SK-MEL-5 (cell line): ENCODE measurements at places on chromosomes 1 and 21. TPM values are rescaled to one million over a fixed set of nuclear protein-coding genes. Genes with fewer than 3 reads are reported as not detected.

DNA sequence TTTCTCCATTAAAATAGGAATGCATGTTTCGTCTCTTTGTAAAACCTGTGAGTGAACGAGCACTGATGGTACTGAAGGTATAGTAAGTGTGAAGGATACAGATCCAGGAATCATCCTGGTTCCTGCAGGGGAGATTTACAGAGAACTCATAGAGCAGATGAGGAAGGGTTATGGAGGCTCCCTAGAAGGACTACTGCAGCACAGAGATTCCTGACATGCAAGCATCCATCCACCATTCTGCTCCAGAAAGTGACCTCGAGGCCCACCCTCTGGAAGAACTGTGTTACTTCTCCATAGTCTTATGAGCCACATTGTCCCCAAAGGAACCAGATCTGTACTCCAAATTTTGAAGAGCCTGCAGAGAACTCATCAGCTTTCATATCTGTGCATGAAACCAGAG is 14.5 kb downstream of the MKNK1 start:
- no peak for DNase-seq

GRCh38 chr1:234670967-234671626 is 61.1 kb upstream of the IRF2BP2 start:
- no peak for DNase-seq

GRCh38 chr1:38746941-38747600 is 112.5 kb downstream of the RRAGC start:
- no peak for DNase-seq

- DNase-seq, result peak; percentile 37
These were observed 12.3 kb downstream of the KCNA2 start for GRCh38 chr1:110593902-110594301.

GRCh38 chr21:35414507-35415139 is 365.5 kb upstream of the RUNX1 start:
- peak; percentile 70 for DNase-seq

- DNase-seq, result no peak
These were observed 249.2 kb downstream of the TOMM20 start for GRCh38 chr1:234879147-234880080.

- no peak for DNase-seq
These were observed 39.3 kb downstream of the NCF2 start for GRCh38 chr1:183550915-183551314.

- DNase-seq, result peak; percentile 59
These were observed 62.6 kb upstream of the CD1D start for GRCh38 chr1:158117854-158118704.

- no peak for DNase-seq
These were observed 2.0 kb downstream of the SRSF4 start for GRCh38 chr1:29179641-29180184.

Gene PBX1
- total RNA-seq, result 1.2 and 1.9 TPM in 2 replicates

Gene SWT1
- 8.6 and 9.7 TPM in 2 replicates for total RNA-seq

Gene UBASH3A
- not detected in 2 replicates for total RNA-seq

- no peak for DNase-seq
These were observed 76.3 kb upstream of the BACE2 start for GRCh38 chr21:41091616-41092015.

Gene C1orf167
- not detected in 2 replicates for total RNA-seq

Gene ST6GALNAC3
- total RNA-seq, result 63.8 and 70.7 TPM in 2 replicates

DNA sequence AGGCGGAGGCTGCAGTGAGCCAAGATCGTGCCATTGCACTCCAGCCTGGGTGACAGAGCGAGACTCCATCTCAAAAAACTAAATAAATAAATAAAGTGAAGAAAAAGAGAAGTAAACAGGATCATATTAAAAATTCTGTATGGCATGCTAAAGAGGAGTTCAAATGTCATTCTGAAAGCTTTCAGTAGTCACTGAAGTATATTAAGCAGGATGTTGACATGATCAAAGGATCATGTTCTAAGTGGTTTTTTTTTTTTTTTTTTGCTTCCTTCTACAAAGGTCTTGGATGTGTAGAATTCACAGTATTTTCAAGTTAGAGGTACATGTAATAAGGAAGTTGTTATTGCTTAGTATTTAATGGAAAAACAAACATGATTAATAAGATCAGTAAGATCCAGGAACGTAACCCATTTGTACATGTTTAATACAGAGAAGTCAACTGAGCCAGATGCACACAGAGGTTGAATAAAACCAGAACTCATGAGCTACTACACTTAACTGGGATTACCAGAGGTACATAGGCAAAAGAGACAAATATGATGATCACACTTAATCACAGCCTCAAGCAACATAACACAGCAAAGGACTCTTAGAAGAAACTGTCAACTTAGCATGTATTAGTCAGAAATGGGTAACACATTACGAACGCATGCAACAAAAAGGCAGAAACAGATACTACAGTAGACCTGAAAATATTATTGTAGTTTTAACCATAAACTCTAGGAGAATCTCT is 12.2 kb downstream of the CDC42BPA start:
- DNase-seq, result no peak

GRCh38 chr1:164446020-164446419 is 113.0 kb upstream of the PBX1 start:
- DNase-seq, result no peak

Gene CELA2A
- not detected in 2 replicates for total RNA-seq

- peak; percentile 88 for DNase-seq
These were observed 2.6 kb upstream of the TOR3A start for GRCh38 chr1:179079113-179079761.

DNA sequence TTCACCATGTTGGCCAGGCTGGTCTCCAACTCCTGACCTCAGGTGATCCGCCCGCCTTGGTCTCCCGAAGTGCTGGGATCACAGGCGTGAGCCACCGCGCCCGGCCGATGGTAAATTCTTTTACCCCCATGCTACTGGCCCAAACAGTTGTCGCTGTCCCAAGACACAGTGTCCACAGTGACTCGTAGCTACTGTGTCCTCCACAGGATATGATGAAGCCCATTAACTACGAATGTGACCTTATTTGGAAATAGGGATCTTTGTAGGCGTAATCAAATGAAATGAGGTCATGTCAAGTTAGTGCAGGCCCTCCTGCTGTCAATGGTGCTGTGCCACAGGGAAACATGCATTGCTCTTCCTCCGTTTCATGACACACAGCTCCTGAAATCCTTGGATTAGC is 8.5 kb downstream of the FNDC10 start:
- DNase-seq, result no peak

DNA sequence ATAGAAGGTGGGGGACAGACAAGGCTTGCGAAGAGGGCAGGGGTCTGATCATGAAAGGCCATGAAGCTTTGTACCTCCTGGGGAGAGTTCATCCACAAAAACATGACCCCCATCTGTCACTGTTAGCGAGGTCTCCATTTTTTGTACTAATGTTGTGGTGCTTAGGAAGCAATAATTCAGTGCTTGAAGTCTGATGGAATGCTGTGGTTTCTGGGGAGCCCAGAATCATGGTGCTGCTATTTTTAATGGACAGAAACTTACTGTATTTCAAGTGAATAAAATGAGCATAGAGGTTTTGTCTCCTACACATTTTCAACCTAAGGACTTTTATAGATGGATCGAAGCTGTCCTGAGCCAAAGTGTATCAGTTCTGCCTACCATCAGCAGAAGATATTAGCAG is 28.2 kb upstream of the RGL1 start:
- DNase-seq, result no peak

GRCh38 chr1:111980686-111981085 is 8.8 kb downstream of the KCND3 start:
- no peak for DNase-seq

Gene SYT2
- 0.03 TPM in 1 of 2 replicates, not detected in the other for total RNA-seq

DNA sequence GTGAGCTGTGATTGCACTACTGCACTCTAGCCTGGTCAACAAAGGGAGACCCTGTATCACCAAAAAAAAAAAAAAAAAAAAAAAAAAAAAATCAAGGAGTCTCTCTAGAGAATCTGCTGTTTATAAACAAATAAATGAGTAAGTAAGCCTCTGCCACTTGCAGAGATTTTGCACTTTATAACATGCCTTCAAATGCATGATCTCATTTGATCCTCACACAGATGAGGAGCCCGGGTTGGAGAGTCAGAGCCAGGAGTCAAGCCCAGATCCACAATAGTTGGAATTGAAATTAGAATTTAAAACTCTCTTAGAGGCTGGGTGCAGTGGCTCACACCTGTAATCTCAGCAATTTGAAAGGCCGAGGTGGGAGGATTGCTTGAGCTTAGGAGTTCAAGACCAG is 4.0 kb downstream of the PRELP start:
- no peak for DNase-seq

DNA sequence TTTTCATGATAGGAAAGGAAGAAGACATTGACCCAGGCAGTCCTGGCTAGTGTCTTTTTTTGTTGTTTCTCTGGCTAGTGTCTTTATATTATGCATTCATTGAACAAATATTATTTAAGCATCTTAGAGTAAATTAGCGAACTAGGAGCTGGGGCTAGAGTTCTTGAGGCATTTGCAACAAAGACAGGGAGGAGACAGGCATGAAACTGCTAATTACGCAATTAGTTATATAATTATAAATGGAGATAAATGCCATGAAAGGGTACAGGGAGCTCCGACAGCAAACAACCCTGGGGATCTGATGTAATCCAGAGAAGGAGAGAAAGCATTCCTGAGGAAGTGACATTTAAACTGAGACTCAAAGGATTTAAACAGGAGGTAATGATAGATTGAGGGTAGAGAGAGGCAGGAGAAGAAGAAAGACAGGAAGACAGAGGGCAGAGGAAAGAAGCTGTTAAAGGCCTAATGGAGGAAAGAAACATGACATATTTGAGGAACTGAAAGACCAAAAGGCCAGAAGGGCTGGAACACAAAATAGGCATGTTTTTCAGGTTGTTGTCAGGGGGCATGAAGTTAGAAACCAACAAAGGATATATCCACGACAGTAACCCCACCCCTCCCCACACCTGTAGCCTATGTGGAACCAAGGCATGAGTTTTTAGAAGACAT is 99.5 kb upstream of the GJB5 start:
- DNase-seq, result no peak

Gene C1orf185
- not detected in 2 replicates for total RNA-seq
